Stimulated activated CD4-positive, alpha-beta T cell treated with anti-CD3 and anti-CD28 coated beads, TNF-alpha, amount 100 ng/mL, for 1 hour (primary cell): ENCODE measurements at places on chromosomes 7 and 10.

DNA sequence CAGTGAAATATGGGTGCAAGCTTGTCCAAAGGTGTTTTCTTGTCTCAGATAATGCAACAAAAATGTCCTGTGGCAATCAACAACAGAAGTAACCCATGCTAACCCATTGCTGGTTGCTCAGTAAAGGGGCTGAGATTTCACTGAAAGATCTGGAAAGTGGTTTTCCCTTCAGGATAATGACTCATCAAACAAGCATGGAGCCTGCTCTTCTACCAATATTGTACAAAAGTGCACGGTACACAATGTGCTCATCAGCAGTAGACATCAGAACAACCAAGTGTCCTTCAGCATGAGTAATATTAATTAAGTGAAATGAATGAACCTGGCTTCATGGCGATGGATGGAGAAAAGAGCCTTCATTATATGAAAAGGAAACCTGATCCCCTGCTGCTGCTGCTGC lies 287.1 kb upstream of the NEBL start:
- DNase-seq: no peak

DNA sequence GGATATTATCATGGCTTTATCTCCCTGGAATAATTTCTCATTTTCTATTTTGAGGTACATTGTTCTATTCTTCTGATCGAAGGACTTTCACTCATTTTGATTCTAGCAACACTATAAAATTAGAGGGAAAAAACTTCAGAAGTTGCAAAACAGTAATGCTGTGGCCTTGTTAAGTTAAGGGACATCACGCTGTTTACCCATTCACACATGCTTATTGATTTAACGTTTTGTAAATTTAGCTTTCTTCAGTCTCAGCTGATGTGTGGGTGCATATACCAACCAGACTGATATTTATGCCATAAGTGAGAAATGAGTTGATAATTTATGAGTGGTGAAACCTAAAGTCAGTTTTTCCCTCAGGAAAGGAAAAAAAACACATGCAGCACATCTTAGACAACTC lies 63.5 kb upstream of the RELN start:
- DNase-seq: no peak

DNA sequence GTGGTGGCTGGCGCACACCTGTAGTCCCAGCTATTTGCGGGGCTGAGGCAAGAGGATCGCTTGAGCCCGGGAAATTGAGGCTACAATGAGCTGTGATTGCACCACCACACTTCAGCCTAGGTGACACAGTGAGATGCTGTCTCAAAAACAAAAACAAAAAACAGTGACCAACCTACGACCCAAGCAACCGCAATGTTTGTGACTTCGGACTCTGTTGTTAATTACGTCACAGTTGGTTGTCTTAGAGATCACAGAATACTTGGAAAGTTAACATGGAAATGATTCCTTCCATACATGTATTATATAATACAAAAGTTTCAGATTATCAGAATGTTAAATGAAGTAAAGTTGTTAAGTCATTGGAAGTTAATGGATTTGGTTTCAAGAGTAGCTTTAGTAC lies 106.2 kb downstream of the REEP3 start:
- DNase-seq: no peak

GRCh38 chr10:38118072-38118807 lies 24.1 kb downstream of the ZNF37A start:
- DNase-seq: no peak

GRCh38 chr7:156000601-156001396 lies 188.5 kb upstream of the SHH start:
- DNase-seq: no peak

GRCh38 chr10:117188371-117188770 lies 8.9 kb upstream of the KCNK18 start:
- no peak for DNase-seq

DNA sequence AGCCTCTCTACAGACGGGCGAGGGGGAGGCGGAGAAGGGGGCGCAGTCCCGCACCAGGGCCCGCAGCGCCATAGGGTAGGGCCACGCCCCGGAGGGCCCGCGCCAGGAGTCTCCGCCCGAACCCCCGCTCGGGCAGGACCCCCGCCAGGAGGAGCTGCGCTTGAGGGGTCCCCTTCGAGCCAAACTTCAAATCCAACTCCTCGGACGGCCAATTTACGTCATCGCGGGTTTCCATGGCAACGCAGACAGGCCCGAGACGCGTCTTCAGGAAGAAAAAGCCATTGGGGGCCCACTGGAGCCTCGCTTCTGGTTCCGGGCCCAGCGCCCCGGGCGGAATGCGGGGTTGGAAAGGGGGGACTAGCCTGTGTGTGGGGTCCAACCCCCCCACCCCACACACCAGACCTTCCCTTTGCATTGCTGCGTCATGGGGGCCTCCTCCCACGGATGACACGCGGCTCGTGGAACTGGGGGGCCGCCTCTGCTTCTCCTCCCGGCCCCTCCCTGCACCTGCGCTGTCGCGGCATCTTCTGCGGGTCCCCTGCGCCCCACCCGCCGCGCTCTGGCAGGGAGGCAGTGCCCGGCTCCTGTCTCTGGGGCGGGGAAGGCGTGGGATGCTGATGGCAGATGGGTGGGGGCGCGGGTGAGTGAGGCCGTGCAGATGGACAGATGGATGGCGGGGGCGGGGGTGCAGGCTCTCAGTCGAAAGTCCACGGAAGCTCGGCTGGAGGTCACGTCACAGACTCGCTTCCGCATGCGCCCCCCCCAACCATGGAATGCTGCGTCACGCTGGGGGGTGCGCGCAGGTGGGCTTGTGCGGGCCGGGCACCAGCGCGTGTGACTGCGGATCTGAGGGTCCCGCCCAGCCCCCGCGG lies 1.2 kb downstream of the CALY start:
- DNase-seq: peak; percentile 51

DNA sequence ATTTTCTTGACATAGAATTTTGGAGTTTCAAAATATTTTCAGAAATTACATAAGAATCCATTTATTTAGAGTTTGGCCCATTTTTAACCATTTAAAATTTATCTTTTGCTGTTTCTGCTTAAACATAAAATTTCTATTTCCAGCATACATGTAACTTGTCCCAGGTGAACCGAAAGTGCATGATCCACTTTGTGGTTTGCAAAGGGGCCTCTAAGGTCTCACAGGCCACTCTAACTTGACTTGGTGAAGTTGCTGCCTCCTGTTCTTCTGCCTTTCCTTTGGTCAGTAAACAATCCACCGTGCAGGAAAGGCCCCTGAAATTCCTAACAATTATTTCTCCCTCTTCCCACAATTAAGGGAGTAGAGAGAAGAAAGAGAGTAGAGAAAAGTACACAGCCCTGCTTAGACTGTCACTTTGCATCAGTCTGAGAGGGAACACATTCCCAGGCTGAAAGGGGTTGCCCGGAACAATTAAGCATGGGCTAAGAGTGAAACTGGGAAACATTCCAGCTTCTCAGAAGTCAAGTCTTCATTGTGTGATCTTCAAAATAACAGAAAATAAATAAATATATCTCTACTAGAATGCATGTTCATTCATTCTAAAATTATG lies 79.5 kb upstream of the SEMA3A start:
- DNase-seq: no peak

GRCh38 chr10:117680601-117681000 lies 138.1 kb downstream of the EMX2 start:
- no peak for DNase-seq

DNA sequence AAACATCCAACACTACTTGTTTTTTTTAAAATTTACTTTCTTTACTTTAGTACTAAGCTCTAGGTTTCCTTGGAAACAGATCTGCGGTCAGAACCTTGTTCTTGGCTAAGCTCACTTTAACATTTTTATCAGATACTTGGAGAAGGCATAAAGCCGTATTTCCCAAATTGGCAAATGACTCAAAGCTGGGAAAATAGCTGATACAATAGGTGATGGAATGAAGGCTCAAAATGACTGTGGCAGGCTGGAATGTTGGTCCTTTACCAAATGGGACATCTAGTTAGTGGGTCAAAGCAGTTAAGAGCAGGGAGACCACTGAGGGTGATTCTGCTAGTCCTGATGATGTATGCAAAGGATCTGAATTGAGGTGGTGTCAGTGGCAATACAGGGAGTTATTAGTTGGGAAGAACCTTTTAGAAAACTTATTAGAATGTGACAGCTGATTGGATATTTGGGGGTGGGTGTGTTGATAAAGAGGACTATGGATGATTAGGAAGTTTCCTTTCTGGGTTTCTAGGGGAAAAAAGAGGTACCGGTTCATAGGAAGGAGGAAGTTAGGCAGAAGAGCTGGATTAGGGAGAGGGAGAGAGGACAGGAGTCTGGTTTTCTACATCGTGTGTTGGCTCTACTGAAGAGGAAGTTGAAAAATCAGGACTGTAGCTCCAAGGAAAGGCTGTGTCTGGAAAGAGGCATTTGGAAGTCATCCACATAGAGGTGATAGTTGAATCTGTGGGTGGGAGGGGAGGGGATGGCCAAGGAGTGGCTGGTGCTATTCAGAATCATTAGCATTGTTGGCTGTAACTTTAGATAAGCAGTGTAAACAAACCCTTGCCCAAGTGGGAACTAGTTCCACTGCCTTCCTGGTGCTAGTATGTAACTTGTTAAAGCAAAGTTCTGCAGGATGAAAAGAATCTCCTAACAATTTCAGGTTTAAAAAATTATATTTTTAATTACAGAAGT lies 13.1 kb downstream of the PLCE1 start:
- no peak for DNase-seq

DNA sequence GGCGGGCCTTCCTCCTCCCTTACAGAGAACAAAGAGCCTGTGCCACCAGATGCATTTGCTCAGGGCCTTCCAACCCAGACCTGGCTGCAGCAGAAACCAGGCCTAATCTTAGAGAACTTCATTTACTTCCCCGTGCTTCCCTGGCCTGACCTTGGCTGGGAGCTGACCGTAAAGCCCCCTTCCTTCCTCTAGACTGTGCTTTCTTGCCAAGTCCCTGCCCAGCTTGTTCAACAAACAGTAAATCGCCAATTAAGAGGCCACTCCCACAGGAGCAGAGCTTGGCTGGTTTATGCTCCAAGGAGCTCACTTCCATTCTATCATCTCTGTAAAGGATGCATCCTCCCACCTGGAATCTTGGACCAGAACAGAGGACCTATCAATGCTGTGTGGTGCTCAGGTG lies 110.9 kb downstream of the COL13A1 start:
- no peak for DNase-seq

DNA sequence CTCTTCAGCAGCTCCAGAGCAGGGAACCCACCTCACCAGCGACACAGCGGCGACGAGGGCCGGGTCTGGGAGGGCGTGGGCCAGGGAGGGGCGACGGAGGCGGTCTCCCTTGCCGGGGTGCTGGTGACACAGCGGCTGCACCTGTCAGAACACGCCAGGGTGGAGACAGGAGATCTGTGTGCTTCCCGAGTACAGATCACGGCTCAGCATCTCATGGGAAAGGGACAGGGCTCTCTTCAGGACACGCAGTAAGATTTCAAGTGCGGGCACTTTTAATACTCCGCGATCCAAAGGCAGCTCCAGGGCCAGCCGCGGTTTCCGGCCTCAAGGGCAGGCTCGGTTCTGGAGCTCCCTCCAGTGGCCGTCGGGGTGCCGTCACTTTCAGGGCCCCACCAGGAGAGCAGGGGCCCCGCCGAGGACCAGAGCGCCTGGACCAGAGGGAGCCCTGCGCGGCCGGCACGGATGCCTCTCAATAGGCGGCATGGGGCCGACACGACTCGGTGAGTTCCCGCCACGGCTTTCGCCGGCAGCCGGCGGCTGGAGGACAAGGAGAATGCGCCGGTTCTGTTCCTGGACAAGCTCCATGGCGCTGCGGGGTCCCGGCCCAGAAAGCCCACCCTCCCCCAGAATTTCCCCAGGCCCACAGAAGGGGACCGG lies 21.4 kb downstream of the GPR146 start:
- peak; percentile 72 for DNase-seq

GRCh38 chr10:14660831-14661230 lies 113.9 kb downstream of the FAM107B start:
- DNase-seq: no peak
